ENCODE measurements at places on chromosomes 3 and 15.

- peak; percentile 89 for DNase-seq
Measured at GRCh38 chr15:70266412-70267121, 168.8 kb upstream of the TLE3 start.

GRCh38 chr15:45704329-45705249 lies 69.8 kb downstream of the SQOR start:
- DNase-seq = no peak

DNA sequence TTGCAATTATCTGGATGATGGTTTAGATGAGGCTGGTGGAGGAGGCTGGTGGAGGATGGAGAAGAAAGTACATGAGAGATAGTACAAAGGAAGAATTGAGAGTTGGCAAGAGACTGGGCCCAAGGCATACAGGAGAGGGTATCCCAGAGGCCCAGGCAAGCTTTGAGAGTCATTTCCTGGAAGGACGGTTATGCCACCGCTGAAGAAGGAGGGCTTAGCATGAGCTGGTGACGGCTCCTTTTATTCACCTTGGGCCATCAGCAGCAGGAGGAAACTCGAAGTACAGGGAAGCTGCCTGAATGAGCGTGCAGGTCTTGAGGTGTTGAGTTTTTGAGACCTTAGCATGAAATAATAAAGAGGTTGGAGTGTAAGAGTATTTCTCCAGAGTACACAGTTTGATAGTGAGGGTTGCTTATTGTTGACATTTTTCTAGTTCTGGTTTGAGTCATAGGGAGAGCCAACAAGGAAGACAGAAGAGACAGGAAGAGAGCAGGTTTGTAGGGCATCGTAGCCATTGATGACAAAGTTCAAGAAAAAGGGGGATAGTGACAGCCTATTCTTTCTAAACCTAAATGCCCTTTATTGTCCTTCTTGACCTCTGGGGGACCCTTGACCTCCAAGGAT lies 13.8 kb downstream of the THSD4 start:
- DNase-seq = no peak

DNA sequence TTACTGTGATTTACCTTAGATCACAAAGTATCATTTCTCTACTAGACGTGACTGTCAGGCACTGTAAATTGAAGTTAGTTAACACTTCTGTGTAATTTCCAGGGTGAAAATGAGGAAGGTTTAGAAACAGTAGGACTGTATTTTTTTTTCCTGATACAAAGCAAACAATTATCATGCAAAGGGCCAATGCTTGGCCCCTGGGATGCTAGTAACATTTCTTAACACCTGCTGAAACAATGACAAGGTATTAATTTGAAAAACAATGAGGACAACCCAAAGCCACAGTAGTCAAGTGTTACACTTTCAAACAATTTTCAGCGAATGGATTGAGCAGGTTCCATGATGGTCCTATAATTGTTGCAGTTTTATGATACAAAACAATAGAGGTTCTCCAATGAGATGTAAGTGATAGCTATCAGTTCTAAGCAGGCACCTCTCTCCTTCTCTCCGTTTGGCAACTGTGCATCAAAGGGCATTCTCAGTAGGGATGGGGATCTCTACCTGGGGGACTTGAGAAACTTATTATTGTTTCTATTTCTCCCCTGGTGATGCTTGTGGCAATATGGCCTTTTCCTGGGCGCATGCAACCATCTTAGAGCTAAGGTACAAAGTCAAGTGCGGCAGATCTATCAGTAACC lies 65.9 kb upstream of the FEZF2 start:
- no peak for DNase-seq

GRCh38 chr3:182115328-182116015 lies 403.7 kb downstream of the SOX2 start:
- no peak for DNase-seq

- DNase-seq = no peak
Measured at GRCh38 chr3:50165910-50166538, 10.9 kb downstream of the SEMA3F start.

- no peak for DNase-seq
Measured at GRCh38 chr3:3286014-3286413, 106.5 kb upstream of the CRBN start.

Measured in hematopoietic multipotent progenitor cell treated with erythropoietin and hydrocortisone succinate and interleukin-3 and kit ligand, for 4 days (in vitro differentiated cells).